ENCODE measurements at places on chromosomes 7 and 10.

DNA sequence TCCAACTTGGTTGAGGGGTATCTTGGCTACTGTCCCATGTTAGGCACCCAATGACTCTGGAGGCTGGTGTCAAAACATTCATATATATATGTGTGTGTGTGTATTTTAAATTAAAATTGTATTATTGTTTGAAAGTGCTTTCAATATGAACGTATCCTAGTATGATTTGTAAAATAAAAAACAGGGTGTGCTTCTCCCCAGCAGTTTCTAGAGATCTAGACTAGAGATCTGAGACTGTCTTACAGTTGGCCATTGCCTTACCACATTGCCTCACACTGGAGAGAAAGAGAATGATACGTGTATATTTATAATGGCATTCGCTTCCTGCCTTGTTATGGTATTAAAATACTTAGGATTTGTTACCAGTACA lies 1.2 kb downstream of the BAG3 start:
- DNase-seq: peak; percentile 67

- DNase-seq: no peak
Observed at GRCh38 chr7:141201145-141201885, 127.5 kb downstream of the TMEM178B start.

DNA sequence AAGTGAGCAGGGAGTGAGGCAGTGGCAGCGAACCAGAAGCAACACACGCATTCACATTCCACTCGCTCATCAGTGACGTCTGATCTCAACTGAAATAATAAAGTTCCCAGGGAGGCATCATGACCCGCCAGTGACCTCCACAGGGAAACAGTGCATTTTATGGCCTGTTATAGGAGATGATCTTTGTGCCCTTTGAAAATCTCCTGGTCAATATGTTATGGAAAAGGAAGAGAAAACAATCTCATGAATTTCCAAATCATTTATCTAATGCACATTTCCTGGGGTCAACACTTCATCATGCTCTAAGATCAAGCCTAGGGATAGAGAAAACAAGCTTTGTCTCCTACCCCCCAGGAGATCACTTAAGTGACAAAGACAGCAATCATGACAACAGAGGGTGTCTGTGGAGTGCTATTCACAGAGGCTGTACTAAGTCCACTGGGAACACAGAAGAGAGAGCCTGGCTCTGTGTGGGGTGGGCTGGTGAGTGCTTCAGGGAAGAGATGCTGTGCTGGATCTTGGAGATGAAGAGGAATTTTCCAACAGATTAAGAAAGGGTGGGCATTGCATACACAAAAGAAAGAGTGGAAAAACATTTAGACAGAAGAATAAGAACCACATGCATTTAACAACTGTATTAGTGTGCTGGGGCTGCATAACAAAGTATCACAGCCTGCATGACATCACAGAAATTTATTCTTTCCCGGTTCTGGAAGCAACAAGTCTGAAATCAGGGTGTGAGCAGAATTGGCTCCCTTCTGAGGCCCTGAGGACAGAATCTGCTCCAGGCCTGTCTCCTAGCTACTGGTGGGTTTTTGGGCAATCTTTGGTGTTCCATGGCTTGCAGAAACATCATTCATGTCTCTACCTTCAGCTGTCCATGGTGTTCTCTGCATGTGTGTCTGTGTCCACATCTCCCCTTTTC lies 613.9 kb upstream of the IGFBP3 start:
- no peak for DNase-seq

DNA sequence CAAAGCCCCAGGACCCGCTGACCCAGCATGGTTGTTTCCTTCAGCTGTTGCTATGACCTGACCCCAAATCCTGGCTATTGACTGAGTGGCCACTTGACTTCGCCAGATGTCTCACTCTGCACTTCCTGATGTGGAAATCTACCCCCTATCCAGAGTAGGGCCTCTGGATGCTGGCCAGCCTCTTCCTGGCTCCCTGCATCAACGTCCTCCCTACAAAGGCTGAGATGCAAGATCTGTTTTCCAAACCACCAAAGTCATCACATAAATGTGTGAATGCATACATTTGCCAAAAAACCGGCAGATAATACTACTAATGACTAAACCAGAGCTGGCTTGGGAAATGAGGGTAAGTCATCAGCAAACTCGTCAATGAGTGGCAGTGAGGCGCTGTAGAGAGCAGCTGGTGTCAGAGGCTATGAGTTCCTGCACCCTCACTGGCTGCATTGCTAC lies 70.4 kb downstream of the PYROXD2 start:
- DNase-seq: no peak

GRCh38 chr10:42939685-42940366 lies 137.0 kb upstream of the RET start:
- DNase-seq: no peak

GRCh38 chr7:64802699-64803098 lies 8.5 kb downstream of the ZNF138 start:
- DNase-seq: no peak

- no peak for DNase-seq
Observed at GRCh38 chr7:139382439-139382838, 22.7 kb downstream of the LUC7L2 start.

- DNase-seq: no peak
Observed at GRCh38 chr10:131076356-131076755, 235.2 kb downstream of the TCERG1L start.

- DNase-seq: no peak
Observed at GRCh38 chr7:71184136-71184535, 52.2 kb downstream of the GALNT17 start.

DNA sequence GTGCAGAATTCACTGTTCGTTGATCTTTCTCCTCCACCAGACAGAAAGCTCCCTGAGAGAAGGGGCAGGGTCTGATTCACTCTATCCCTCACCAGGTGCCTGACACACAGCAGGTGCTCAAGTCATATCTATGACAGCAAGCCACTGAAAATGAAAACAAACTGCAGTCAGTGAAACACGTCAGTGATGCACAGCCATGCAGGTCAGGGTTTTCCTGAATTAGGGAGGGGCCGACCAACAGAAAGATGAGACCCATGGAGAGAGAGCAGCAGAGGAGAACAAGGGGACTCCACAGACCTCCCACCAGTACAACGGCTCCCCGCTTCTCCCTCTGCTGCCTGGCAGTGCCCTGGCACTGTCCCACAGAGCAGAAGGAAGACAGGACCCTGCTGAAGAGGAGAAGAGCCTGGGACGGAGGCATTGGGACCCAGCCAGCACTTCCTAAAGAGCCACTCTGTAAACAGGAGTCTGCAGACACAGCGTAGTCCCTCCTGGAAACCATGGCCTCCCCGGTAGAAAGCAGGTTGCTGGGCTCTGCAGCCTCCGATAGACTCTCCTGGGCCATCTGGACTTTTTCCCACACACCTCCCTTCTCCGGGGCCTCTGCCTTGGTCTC lies 50.3 kb downstream of the FAM53B start:
- peak; percentile 51 for DNase-seq

- DNase-seq: no peak
Observed at GRCh38 chr10:23070913-23071218, 24.5 kb upstream of the MSRB2 start.

DNA sequence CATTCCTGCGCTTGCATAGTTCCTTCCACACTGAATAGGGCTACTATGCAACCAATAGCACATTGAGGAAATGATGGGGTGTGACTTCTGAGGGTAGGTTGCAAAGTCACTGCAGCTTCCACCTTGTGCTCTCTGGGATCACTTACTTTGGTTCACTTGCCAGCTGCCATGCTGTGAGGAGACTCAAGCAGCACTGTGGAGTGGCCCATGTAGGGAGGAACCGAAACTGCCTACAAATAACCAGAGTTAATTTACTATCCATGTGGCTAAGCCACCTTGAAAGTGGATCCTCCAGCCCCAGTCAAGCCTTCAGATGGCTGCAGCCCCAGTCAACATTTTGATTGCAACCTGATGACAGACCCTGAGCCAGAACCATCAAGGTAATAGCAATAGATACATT lies 64.3 kb downstream of the FAM204A start:
- DNase-seq: no peak

GRCh38 chr7:83301416-83301815 lies 138.7 kb upstream of the PCLO start:
- DNase-seq: no peak

GRCh38 chr10:97399843-97400545 lies 1.1 kb downstream of the RRP12 start:
- DNase-seq: peak; percentile 51

GRCh38 chr10:128390596-128390995 lies 264.4 kb upstream of the MKI67 start:
- DNase-seq: no peak

- peak; percentile 54 for DNase-seq
Observed at GRCh38 chr7:100745184-100745583, 11.8 kb downstream of the ZAN start.

DNA sequence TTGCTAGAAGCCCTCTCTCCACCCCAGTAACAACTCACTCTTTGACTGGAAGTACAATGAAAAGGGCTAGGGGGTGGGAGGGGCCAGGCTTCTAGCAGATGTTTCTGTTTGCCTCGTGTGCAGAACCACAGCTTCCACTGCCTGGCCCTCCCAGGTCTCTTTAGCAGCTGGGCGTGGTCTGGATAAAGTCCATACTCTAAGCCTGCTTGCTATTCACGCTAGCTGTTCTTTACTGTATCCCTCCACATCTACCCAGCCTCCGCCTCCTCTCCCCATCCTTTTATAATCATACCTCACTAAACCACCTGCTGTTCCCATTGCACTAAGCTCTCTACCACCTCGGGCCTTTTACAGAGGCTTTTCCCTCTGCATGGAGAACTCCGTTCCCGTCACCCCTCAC lies 288.8 kb downstream of the CAMK1D start:
- no peak for DNase-seq

GRCh38 chr7:22248111-22248809 lies 108.7 kb downstream of the RAPGEF5 start:
- DNase-seq: no peak

DNA sequence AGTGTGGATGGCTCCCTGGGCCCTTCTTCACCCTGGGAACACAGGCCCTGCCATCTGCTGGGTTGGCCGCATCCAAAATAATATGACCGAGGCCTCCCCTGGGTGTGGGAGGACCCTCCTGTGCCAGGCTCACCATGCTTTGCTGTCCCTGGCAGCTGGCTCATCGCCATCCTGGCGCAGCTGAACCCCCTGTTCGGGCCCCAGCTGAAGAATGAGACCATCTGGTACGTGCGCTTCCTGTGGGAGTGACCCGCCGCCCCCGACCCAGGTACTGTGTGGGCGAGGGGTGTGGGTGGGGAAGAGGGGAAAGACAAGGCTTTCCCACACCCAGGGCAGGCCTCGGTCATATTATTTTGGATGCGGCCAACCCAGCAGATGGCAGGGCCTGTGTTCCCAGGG lies 4.8 kb downstream of the ATP6V0E2 start:
- DNase-seq: no peak

- DNase-seq: no peak
Observed at GRCh38 chr7:70047384-70047783, 449.1 kb downstream of the AUTS2 start.

DNA sequence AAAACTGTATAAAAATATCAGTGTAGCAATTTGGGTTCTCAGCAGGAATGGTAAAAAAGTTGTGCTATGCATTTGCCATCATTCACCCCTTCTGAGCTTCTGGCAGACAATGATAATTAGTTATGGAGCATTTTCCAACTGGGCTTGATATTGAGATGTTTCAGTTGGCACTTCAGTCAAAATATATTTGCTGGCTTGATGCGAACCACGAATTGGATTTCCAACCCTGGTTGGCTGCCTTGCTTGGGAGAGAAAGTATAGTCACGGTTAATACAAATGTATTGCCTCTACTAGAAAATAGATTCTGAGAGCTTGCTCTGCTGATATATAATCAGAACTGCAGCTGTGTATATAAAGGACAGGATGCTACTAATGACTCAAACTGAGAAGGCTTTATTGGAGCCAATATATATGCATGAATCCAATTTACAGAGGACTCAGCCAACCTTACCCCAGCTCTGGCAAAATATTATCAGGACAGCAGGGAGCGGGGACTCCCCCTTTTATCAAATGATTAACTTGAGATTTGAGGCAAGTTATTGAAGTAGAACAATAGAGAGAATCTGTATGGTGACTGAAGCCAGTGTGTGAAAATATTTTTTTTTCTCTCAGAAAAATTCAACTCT lies 219.8 kb upstream of the SMIM30 start:
- no peak for DNase-seq

DNA sequence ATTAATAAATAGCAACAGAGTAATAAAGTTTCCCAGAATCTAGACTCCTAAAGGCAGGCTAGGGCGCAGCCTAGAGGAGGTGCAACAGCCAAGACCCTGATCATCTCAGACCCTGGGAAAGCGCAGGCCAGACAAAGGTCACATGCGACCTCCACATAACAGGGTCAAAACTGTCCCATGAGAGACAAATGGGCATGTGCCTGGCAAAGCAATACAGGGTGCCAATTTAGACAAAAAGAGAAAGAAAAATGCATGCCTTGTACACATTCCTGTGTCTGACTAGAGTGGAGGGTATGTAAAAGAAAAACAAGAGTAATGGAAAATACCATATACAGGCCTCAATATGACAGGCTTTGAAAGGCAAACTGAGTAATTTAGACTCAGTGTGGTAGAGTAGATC lies 22.2 kb downstream of the MPP7 start:
- DNase-seq: no peak

DNA sequence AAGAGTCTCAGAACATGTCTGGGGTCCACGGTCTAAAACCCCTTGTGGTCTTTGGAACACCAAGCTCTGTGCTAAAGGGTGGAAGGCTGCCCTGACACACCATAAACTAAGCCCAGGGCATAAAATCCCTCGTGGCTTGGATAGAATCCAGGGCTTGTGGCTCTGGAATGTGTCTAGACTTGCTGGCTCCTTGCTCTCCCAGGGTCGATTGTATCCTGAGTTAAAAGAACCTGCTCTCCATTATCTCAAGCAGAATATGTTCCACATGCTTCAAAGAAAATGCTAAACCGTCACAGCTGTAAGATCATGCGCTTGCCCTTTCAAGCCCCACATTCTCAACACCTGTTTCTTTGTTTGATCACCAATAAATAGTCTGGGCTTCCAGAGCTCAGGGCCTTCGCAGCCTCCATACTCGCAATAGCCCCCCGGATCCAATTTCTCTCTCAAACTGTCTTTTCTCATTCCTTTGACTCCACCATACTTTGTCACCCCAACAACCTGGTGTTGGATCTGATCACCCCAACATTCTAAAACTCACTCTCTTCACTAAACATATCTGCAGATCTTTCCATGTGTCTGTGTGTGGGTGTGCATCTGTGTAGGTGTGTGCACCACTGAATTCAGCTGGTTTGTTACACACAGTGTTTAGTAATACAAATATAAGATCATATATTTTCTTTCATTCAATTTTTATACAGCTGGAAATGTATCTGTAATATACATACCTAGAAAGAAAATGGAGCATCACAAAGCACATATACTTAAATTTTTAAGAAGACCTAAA lies 238.5 kb downstream of the ZMYND11 start:
- DNase-seq: no peak

DNA sequence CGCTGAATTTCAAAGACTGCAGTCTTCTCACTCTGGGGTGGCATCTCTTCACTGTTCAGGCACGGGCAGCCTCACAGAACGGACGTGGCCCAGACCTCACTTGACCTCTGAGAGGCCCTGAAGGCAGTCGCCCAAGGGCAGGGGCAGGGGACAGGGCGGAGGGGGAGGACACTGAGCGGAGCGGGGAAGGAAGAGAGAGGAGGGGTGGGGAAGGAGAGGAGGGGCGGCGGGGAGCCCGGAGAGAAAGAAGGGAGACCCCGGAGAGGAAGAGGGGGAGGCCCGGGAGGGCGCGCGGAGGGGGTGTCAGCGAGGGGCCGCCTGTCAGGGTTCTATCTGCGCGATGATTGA lies 58.7 kb upstream of the COMTD1 start:
- no peak for DNase-seq

- DNase-seq: no peak
Observed at GRCh38 chr10:88865281-88865876, 13.7 kb upstream of the ANKRD22 start.

Data from CD4-positive, alpha-beta T cell treated with Interleukin-21 for 1 hour (primary cell).